H4 (cell line): ENCODE measurements at places on chromosomes 7 and 10. TPM values are rescaled to one million over a fixed set of nuclear protein-coding genes. Genes with fewer than 3 reads are reported as not detected.

GRCh38 chr10:130914367-130914766, 397.2 kb downstream of the TCERG1L start:
- no peak for DNase-seq

The GLI3 gene
- total RNA-seq, result 4.9 and 5.6 TPM in 2 replicates

DNA sequence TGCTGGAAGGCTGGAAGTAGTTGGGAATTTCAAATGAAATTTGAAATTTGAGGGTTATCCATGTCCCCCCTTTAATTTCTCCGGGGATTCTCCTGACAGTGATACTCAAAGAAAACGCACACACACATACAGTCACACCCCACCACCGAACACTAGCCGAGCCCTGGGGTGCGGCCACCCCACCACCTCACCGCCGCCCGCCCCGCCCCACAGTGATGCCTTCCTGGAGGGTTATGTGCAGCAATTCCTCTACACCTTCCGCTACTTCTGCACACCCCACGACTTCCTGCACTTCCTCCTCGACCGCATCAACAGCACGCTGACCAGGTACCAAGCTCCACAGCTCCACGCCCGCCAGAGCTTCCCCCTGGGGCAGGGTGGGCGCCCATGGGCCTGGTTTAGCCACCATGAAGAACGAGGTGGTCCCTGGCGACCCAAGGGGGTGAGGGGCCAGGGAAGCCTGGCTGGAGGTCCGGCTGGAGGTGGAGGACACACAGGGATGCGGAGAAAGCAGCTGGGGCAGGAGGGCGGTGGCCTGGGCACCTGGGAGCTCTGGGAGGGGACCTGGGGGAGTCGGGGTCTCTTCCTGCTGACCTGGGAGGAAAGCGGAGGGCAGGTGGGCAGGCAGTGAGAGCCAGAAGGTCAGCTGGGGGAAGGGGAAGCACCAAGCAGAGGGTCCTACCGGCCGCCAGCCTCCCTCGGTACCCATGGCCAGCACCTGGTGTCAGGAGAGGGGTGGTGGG, 19.4 kb upstream of the UTF1 start:
- no peak for DNase-seq

DNA sequence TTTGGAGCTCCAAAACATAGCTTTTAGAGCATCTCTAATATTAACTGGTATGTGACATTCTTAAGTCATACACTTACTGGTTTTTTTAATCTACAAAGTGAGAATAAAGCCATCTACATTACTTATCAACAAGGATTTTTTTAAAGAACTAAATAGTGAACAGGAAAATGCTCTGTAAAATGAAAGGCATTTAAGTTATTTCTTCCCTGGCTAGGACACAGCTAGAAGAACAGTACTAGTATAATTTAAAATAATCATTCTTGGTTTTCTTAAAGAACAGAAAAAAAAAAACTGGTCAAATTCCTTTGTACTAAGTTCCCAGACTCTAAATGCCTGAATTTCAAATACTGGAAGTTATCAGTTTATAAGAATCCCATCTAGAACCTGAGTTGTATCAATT, 139.5 kb downstream of the SRPK2 start:
- no peak for DNase-seq

DNA sequence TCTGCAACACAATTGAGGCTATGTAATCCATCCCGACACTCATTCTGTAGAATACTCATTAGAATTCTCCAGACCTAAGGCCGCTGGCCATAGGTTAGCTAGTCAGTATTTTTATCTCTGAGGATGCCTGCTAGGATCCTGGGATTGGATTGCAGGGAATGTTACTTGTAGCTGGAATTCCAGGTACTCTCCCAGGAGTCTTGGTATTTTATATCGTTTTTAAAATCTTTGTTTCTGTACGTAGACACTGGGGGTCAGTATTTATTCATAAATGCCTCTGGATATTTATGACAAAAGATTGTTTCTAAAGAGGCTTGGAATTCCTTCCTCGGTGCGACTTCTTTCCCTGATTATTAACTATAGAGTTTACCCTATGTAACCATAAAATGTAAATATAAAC, 40.1 kb downstream of the BPGM start:
- DNase-seq, result peak; percentile 37
